ENCODE measurements at places on chromosomes 4 and X.

DNA sequence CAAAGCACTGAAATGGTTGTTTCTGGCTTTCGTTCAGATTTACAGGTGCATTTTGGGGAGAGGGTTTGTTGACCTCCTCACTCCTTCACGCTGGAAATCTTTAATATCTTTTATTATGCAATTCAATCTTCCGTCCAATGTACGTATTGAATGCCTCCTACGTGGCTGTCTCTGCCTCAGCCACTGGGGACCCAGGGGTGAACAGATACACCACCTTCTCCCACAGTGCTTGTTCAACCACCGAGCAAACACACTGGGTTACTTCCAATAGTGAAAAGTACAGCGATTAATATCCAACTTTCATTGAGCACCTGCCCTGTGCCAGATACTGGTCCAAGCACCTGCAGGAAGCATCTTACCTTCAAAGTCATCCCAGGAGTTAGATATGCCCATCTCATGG is 52.1 kb downstream of the NYX start:
- no peak for DNase-seq

GRCh38 chr4:151418385-151418784 is 9.4 kb downstream of the FHIP1A start:
- no peak for DNase-seq

- DNase-seq = no peak
Measured at GRCh38 chr4:67593741-67594175, 35.2 kb downstream of the STAP1 start.

DNA sequence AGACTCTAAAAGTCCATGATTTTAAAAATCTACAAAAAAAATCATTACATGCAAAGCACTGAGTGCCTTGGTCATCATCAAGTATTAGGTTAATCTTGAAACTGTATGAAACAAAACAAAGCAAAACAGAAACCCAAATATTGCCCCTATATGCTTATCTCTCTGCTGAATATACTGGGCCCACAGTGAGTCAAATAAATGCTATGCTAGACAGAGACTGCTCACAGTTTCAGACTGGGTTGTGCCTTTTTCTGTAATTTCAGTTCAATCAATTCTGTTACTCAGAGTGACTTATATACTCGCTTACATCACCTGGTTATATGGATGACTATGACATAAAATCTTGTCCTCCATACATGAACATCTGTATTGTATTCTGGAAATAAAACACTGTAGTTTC is 257.1 kb upstream of the ACTRT1 start:
- DNase-seq = no peak

DNA sequence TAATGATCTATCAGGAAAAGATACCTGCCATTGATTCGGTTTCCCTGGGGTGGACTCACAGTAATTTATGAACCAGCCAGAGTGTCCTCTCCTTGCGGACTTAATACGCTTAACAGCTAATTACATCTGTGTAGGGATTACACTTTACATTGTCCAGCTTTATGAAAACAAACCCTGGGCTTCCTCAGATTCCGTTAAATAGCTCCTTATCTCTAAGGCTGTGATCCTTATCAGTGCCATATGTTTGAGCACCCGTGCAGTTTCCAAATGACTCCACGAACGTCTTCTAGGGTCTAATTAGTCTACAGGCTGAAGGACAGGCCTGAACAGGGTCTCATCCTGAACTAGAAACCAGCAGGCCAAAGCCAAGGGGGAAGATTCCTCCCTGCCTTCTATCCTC is 56.9 kb downstream of the KDR start:
- no peak for DNase-seq

GRCh38 chr4:74758551-74759145 is 35.7 kb downstream of the BTC start:
- DNase-seq = no peak

DNA sequence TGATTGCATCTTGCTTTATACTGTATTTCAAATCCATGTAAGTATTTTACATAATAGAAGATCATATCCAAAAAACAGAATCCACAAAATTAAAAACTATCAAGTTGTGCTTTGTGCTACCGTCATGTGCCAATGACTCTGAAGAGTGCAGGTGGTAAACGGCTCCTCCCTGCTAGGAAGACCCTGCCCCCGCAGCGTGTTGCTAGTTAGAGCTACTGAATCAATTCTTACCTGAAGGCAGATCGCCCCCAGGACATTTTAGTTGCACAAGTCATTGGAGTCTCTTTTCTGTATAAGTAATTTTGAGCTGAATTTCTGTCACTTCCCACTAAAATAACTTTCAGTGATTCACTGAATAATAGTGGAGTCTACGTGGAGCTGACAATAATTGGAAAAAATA is 599.5 kb upstream of the ZFP42 start:
- no peak for DNase-seq

DNA sequence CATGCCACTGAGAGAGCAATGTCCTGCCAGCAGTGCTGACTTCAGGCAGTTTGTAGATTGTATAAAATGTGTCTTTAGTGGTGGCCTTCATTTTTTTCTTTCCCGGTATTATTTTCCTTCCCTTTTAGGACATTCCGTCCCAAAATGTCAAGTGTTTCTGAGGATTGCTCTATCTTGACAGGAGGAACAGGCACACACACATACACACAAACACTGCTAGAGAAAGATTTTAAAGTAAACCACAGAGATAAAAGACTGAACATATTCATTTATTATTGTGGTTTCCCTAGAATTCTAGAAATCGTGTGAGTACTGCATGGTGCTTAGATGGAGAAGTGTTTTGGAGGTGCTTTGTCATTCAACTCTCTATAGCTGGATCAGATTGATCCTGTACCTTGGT is 111.9 kb downstream of the GABRB1 start:
- DNase-seq = no peak

DNA sequence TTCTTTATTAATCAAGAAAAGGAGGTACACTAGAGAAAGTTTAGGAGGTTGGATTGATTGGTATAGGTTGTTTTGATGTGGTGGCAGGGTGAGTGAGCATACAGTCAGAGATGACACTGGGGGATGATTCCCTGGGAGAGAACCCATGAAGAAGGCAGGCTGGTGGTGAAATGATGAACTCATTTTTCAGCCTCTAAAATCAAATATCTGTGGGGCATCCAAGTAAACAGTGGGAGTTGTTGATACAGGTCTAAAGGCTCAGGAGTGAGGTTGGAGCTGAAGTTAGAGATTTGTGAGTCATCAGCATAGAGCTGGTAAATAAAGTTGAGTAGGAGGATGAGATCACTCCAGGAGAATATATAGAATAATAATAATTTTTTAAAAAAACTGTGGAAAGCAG is 10.0 kb upstream of the AP1S2 start:
- DNase-seq = no peak

DNA sequence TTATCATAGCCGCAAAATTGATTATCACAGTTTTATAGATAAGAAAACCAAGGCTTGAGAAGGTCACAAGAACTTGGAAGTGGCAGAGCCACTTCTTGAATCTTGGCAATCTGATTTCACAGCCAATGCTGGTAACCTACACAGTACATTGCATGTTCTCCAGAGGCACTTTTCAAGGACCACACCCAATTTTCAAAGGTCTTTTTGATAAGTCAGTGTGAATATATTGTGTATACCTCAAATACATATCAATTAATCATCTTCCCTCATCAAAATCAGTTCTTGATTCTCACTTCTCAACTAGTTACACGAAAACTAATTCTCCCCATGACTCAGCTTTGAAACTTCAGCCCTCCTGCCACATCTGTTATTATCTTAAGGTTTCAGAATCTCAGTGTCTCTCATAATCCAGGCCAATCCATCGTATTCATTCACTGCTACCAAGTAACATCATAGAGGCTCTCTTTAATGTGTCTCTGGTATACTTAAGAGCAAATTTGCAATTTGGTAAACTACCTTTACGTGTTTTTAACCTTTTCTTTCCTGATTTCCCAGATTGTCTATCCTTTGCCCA is 16.8 kb downstream of the CAMK2D start:
- DNase-seq = no peak

DNA sequence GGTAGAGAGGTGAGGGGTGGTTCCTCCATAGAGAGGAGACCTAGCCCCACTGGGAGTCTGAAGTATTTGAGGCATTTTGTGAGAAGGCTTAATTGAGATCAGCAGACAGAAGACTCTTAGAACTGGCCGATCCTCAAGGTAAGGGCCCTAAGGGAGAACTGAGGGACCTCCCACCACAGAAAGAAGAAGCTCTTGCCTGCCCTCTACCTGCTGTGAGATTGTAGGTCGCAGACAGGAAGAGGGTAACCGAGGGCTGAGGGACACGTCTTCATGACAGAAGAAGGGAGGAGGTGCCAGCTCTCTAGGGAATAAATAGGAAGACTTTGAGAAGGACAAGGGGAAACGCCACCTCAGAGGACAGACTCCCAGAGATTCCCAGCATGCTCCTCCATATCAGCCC is 24.1 kb upstream of the MAGEC1 start:
- DNase-seq = no peak

- no peak for DNase-seq
Measured at GRCh38 chrX:124401696-124402095, 55.3 kb downstream of the SH2D1A start.

Data from NCI-H526 treated with DMSO at 0.1 percent for 48 hours (cell line).